ENCODE measurements at places on chromosomes 12 and 14. TPM values are rescaled to one million over a fixed set of nuclear protein-coding genes. Genes with fewer than 3 reads are reported as not detected.

DNA sequence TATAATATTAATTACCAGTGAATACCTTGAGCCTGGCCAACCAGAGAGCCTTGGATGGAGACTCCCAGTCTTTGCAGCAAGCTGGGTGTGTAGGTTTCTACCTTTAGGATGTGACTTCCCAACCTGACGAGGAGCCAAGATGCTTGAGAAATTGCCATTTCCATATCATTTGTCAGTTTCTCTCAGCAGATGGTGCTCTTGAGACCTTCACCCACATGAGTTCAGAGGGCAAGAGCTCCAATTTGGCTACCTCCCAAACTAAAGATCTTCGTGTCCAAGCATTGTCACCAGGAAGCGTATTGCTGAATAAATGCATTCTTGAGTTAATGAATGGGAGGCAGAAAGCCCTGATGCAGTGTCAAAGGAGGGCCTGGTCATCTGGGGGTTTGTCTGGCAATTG lies 106.4 kb upstream of the TBX5 start:
- no peak for DNase-seq

DNA sequence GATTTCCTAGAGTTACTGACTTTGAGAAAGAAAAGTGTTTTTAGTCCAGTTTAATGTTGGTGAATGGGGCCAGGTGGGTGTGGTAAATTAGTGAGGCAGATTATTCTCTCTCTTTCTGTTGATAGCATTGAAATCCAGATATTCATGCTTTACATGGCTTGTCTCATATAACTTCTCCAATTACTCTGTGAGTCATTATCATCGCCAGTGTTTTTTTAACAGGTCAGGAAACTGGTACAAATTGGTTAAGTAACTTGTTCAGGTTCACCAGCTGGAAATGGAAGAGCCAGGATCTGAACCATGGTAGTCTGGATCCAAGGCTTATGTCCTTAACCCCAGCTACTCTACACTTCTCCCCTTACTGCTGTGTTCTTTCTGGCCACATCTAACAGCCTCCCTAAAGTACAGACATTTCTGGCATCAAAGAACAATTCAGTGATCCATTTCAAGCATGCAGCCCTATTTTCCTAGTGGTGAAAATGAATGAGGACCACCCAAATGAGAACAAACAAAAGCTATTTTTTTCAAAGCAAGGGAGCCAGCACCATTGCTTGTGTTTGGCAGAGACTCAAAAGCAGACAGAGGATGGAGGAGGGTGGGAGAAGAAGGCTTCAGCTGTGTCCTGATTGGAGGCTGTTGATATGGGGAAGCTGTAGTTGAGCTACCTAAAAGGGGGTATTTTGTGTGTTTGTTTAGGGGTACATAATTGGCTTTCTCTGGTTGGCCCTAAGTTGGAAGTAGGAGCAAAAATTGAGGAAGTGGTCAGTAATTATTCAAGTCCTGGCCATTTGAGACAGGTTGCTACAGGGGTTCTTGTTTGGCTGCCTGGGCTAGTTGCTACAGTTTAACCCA lies 1.7 kb downstream of the IRAK3 start:
- no peak for DNase-seq

GRCh38 chr12:89267404-89267803 lies 84.9 kb downstream of the DUSP6 start:
- no peak for DNase-seq

GRCh38 chr14:69312608-69313007 lies 52.6 kb downstream of the GALNT16 start:
- no peak for DNase-seq

DNA sequence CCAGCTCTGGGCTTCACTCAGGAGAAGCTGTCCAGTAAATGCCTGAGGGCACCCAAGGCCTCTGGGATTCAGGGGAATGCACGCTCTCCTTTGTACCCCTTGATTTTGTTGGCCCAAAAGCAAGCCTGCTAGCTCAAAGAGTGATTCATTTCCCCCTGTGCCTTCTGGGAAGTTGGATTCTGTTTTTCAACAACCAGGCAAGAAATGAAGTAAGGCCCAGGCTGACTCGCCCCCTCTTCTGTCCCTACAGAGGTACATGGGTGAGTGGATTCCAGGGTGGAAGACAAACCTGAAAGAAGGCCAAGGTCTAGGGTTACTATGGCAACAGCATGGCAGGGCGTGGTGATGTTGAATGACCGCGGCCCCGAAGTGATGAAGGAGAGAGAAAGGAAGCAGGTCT lies 9.3 kb upstream of the SERPINA5 start:
- DNase-seq = no peak

DNA sequence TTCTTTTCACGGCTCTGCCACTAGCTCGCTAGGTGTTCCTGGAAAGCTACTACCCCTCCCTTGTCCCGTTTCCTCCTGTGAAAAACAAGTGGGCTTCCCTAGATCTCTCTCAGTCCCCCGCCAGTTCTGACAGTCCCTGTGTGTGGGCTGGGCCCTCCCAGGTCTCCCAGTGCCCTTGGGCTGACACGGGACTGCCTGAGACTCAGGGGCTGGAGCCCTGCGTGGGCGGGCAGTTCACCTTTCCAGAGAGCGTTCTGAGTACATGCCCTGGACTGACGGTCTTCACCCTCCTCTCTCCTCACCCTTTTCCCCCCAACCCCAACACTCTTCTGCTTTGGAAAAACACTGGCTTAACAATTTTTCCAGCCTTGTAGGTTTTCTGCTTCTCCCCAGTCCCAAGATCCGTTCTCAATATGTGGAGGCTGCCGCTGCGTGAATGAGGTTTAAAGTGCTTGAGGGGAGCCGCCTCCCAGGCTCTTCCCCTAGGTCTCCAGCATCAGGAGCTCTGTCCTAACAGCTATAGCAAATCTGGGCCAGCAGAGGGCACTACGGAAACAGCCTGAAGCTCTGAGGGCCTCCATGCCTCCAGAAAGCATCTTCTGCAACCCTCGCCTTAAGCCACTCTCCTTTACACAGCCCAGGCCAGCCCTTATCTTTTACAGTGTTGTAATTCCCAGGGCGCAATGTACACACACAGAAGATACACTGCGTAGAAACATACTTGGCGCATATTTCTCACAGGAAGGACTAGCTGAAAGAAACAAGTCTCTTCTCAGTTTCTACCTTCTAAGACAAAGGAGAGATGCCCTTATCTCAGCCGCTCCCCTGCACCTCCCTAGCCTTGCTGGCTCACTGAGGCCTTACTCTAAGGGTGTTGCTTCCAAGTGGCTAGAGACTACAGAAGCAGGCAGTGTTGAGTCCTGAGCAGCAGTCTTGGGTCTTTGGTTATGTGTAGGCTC lies 10.4 kb upstream of the DCD start:
- no peak for DNase-seq

DNA sequence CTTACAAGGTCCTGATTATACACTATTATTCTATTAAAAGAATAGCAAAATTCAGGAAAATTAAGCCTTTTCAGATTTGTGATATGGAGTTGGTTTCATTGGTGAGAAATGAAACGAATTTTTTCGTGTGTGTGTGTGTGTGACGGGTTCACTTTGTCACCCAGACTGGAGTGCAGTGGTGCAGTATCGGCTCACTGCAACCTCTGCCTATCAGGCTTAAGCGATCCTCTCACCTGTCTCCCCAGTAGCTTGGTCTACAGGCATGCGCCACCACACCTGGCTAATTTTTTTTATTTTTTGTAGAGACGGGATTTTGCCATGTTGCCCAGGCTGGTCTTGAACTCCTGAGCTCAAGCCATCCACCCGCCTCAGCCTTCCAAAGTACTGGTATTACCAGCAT lies 9.7 kb downstream of the PCBP2 start:
- no peak for DNase-seq

- DNase-seq = no peak
Observed at GRCh38 chr14:89621009-89621421, 204.0 kb upstream of the FOXN3 start.

DNA sequence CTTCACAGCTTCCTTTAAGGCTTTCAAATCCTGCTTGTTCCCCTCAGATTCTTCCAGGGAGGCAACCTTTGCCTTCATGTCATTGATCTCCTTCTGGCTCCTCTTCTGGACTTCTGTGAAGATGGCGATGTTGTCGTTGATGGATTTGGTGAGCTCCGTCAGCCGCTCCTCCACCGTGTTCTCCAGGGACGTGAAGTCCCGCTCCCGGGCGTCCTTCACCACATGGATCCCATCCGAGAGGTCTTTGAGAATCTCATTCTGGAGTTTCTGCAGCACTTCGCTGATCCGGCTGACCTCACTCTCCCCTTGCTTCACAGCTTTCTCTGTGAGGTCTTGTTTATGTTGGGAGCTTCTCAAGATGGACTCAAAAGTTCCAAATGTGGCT lies 7.9 kb downstream of the CKAP4 start:
- DNase-seq = no peak

DNA sequence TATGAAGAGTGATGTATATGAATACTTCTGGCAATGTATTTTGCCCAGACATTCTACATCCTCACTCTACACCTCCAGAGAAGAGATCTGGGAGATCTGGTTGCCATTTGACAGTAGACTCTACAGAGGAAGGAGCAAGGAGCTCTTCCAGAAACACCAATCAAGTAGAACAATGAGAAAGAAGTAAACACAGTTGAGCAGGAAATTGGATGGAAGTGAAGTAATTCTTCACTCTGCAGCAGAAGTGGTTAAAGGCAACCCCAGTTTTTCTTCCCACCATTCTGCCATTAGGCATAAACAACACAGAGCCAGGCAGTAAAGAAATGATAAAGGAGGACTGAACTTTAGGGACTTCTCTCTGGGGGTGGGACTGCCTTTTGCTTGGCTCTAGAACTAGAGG lies 48.5 kb upstream of the PRICKLE1 start:
- DNase-seq = no peak

DNA sequence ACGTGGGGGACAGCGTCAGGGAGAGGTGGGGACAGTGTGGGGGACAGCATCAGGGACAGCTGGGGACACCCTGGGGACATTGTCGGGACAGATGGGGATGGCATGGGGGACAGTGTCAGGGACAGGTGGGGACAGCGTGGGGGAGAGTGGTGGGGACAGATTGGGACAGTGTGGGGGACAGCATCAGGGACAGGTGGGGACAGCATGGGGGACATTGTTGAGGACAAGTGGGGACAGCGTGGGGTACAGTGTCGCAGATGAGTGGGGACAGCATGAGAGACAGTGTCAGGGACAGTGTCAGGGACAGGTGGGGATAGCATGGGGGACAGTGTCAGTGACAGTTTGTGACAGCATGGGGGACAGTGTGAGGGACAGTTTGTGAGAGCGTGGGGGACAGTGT lies 240.9 kb downstream of the TMEM121 start:
- DNase-seq = no peak

DNA sequence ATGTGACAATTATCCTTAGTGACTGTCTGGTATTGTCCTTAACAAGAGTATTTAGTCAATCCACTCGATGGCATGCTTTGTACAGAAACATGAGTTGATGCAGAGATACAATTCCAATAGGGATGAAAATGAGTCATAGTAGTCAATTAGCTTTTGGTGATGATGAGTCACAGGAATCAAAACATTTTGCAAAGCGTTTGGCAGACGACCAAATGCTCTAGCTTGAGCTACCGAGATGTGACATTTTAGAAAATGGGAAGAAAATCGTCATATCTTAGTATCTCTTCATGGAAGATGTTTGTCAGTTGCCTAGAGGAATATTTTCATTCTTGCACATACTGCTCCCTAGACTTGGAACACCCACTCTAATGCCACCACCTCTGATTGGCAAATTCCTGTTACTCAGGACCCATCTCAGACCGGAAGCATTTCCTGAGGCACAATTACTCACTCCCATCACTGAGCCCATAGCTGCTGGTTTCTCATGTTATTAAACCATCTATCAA lies 95.0 kb downstream of the LMNTD1 start:
- DNase-seq = no peak

- peak; percentile 83 for DNase-seq
Observed at GRCh38 chr12:64083285-64084210, 138.5 kb downstream of the KICS2 start.

DNA sequence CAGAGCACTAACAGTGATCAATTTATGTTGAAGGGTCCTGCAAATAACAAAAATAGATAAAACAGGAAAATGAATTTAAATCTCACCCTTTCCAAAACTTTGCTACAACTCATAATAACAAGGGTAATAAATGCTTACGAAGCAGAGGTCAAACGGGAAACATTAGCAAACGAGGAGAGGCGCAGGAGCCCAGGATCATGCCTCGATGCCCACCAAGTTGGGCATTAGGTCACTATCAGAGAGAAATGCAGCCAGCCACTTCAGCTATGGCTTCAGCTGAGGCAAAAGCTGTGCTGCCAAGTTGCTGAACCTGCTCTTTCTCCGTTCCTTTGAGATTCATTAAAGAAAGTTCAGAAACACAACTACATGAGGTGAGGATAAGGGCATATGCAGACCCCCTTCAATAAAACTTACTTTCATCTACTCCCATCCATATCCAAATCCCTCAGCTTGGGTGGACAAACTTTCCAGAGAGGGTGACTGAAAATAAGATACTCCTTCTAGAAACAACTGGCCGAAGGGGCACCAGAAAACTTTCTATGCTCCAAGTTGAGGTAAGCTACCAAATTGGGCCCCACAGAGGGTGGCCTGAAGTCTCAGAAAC lies 7.9 kb downstream of the NKX2-1 start:
- DNase-seq = no peak

- DNase-seq = no peak
Observed at GRCh38 chr12:46830731-46831334, 5.0 kb upstream of the SLC38A4 start.

DNA sequence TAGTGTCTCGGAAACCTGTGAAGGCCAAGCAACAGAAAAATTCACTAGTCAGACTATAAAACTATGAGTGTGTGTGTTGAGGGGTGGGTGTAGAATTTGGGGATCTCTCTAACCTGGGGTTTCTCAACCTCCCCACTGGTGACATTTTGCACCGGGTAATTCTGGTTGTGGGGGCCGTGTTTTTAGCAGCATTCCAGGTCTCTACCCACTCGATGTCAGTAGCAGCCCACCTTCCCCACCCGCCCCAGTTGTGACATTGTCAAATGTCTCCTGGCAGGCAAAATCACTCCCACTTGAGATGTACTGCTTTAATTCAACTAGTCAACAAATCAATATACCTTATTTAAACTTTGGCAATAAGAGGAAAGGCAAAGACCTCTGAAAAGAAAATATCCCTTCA lies 4.1 kb downstream of the GCN1 start:
- DNase-seq = no peak

- DNase-seq = no peak
Observed at GRCh38 chr14:69631509-69631908, 20.1 kb downstream of the SUSD6 start.

- DNase-seq = no peak
Observed at GRCh38 chr12:90023207-90023900, 314.7 kb upstream of the ATP2B1 start.

ARHGAP9 gene
- 11.4 TPM for total RNA-seq

SLC24A4 gene
- 0.25 TPM for total RNA-seq

CIROP gene
- total RNA-seq = not detected

TMEM260 gene
- 22.9 TPM for total RNA-seq

GALNT6 gene
- 31.4 TPM for total RNA-seq

ACOT6 gene
- total RNA-seq = not detected

HOXC12 gene
- not detected for total RNA-seq

CCDC184 gene
- total RNA-seq = 0.50 TPM

GCH1 gene
- total RNA-seq = 34.3 TPM

HOXC10 gene
- not detected for total RNA-seq

SIRT4 gene
- 1.3 TPM for total RNA-seq

BLOC1S1 gene
- 300 TPM for total RNA-seq

Measured in left colon (tissue), 2 donors.